Right cardiac atrium (tissue), 5 donors: ENCODE measurements at places on chromosomes 11 and 22.

DNA sequence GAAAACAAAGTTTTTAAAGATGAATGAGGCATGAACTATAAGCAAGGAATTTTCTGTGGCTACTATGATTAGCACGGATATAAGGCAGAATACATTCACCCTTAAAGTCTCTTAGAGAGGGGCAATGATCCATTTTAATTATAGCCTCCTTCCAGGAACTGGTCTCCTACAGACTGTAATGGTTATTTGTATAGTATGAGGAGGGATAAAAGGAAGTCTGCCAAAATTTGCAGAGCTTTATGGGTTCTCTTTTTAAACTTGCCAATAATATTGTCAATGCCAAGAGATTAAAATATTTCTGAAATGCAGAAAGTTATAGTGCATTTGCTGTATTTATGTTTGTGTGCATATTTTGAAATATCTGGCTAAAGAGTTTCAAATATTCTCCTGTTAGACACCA is 271.4 kb upstream of the LUZP2 start:
- DNase-seq = no peak

- DNase-seq = no peak
Observed at GRCh38 chr11:66006891-66007176, 4.5 kb downstream of the BANF1 start.

DNA sequence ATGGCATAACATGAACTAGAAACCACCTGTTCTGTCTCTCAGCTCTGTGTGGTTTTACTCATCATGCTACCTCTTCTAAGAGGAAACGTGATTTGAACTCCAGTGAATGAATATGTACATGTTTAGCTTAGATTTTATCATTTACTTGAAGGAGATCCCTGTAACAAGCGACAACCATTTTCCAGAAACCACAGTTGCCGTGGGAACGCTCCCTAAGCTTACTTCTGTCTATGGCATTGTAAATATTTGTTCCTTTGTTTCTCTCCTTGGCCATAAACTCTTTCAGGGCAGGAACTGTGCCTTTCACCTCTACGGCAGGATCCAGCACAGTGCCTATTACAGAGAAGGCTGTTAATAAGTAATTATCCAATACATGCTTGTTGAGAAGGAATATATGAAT is 17.1 kb upstream of the TPH1 start:
- no peak for DNase-seq

GRCh38 chr22:36387709-36387958 is 133 bp downstream of the MYH9 start:
- DNase-seq = no peak

- DNase-seq = no peak
Observed at GRCh38 chr11:102402548-102402947, 50.0 kb downstream of the TMEM123 start.

GRCh38 chr11:27317751-27318150 is 45.3 kb downstream of the CCDC34 start:
- DNase-seq = no peak

DNA sequence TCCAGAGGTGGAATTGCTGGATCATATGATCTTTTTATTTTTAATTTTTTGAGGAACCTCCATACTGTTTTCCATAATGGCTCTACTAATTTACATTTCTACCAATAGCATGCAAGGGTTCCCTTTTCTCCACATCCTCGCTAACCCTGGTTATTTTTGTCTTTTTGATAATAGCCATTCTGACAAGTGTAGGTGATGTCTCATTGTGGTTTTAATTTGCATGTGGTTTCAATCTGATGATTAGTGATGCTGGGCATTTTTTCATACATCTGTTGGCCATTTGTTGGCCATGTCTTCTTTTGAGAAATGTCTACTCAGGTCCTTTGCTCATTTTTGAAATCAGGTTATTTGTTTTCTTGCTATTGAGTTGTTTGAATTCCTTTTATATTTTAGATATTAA is 15.4 kb upstream of the OR4D5 start:
- DNase-seq = no peak
